Hypothalamus (tissue), 51 donors: ENCODE measurements at places on chromosomes 4 and X.

- DNase-seq, result no peak
These were observed 263.2 kb downstream of the PDHA2 start for GRCh38 chr4:96103086-96103485.

DNA sequence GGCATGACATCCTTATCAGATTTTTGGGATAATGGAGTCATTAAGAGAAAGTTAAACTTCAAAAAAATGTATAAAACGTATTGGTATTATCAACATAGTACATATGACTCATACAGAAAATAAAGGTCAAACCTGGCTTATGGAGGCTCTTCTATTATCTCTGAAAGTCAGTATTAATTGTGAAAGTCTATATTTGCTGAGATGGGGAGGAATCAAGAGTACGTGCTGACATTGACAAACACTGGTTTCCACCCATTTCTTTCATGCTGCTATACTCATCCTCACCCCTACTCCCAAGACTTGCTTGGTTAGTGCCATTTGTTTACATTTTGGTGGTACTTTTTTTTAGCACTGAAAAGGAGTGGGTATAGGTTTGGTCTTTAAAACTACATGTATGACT is 30.8 kb upstream of the PLA2G12A start:
- DNase-seq, result no peak

GRCh38 chrX:38803243-38803587 is 2.0 kb downstream of the MID1IP1 start:
- no peak for DNase-seq

GRCh38 chr4:41819621-41820020 is 71.1 kb upstream of the PHOX2B start:
- DNase-seq, result no peak

DNA sequence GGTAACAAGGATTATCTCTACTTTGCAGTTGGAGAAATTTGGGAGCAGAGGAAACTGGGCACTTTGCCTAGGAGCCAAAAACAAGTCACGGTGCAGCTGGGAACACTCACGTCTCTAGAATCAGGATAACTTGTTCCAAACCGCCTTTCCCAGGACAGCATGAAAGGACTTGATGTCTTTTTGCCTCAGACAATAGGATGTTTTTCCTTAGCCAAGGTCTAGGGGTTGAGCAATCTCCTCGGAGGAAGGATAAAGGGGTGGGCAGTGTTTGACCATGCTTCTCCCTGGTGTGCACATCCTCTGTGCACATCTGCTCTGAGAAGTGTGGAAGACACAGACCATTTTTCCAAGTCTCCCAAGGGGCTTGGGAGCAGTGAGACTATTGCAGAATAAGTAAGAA is 1.7 kb upstream of the SPARCL1 start:
- DNase-seq, result peak; percentile 24

- DNase-seq, result no peak
These were observed 8.5 kb upstream of the AKAP17A start for GRCh38 chrX:1582686-1583437.

DNA sequence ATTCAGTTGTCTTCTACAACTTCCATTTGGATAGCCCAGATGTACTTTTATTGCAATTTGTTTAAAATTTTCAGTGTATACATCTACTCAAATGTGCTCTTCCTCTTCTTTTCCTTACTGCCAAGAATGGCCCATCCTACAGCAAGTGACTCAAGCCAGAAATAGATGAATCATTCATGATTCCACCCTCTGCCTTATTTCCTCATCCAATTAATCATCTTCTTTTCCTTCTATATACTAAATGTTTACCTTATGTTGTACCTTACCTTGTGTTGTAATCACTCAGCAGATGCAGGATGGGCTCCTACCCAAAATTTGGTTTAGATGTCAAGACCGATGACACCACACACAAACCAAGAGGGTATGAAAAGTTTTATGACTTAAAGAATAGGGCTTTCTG is 437.8 kb downstream of the GRXCR1 start:
- DNase-seq, result no peak

GRCh38 chrX:68079961-68080360 is 353.3 kb downstream of the OPHN1 start:
- no peak for DNase-seq

DNA sequence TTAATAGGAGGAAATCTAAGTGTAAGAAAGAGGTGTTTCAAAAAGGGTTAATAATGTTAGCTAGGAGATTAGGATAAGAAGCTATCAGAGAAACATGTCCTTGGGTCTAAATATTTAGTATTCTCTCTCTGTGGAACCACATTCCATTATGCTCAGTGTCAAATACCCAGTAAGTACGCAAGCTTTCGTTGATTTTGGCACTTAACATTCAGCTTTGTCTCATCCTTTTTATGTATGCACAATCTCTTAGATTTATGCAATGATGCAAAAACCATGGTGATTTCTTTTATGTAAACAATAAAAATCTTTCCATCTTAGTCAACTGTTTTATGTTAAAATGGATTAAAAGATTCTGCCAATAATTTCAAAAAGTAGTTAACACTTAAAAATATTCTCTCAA is 129.2 kb downstream of the KLHL13 start:
- DNase-seq, result no peak

- no peak for DNase-seq
These were observed 82.3 kb downstream of the ARHGAP24 start for GRCh38 chr4:85557016-85557901.

DNA sequence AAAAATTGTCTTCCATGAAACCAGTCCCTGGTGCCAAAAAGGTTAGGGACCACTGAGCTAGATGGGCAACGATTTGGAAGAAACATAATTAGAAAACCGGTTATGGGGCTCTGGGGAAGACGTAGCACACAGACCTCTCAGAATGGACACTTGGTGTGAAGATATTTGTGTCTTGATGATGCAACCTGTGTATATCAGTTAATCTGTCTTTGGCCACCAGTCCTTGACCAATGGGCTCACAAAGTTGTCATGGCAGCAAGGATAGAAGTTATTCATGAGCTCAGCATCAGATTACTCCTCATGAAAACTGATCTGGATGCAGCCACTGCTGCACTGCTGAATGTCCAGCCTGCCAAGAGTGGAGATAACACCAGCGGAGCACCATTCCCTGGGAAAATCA is 13.6 kb downstream of the MTNR1A start:
- DNase-seq, result no peak

DNA sequence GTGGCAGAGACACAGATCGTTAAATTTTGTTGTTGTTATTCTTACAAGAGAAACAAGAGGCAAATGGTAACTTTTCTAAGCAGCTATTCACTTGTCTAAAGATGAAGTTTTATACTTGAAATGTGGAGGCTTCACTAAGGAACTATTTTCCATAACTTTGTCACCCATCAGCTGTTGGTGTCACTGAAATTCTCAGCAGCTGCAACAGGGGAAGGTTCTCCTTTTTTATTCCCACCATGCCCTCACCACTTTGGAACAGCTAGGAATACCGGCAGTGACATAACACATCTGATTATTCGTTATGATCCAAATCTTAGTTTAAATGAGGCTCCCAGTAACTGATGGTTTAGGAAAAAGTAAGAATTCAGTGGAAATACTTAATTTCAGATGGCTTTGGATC is 147.0 kb upstream of the LEF1 start:
- no peak for DNase-seq

DNA sequence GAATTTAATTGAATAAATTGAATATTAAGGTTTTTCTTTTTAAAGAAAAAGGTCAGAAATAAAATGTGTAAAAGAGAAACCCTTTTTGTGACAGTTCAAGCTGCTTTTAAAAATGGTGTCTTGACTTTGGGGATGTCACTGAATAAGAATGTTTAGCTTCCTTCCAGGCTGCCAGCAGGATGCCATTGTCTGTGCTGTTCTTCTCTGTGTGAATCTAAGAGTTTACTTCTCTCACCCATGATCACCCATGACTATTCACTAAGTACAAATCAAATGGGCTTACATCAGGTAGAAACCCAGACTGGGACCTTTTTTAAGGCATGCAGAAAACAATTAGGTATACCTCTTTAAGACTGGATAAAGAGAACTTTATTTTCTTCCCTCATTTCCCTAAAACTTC is 115.3 kb downstream of the DACH2 start:
- DNase-seq, result no peak

GRCh38 chr4:169050881-169051760 is 41.1 kb upstream of the CBR4 start:
- DNase-seq, result no peak

DNA sequence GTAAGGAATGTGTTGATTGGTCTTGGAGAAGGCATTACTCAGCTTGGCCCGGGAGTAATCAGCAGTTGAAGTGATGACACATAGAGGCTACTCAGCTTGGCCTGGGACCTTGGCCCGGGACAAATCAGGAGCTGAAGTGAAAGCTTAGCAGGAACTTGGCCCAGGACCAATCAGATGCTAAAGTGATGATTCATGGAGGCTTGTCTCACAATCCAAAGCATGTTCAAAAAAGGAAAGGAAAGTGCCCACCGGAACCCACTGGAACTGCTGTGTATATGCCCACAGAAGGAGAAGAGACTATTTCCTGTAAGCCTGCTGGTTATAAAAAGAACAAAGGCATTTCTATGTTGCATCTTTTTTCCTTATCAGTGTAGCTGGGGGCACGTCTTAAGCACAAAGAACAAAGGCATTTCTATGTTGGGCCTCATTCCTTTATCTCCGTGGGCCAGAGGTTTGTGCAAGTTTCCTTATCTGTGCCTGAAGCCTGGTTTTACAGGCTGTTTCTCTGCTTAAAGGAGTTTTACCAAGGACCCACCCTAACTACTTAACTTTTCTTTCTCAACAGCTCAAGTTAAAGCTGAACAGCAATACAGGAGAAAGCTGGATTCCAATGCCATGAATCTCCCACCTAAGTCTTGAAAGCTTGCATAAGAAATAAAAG is 1176.7 kb downstream of the NLGN4X start:
- DNase-seq, result no peak

DNA sequence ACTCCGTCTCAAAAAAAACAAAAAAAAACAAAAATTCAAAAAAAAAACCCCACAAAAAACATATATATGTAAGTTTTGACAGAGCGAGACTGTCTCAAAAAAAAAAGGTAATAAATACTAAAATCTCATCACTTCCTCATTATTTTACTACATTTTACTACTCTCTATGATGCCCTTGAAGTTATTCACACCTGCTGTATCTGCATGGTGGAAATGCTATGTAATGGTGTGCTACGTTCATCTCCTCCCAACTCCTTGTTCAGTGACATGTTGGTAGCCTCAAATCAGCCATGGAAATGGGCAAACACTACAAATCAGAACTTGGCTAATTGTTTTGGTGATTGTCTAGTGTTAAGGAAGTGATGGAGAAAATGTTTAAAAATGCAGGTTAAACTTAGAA is 11.8 kb downstream of the RPS4X start:
- no peak for DNase-seq

DNA sequence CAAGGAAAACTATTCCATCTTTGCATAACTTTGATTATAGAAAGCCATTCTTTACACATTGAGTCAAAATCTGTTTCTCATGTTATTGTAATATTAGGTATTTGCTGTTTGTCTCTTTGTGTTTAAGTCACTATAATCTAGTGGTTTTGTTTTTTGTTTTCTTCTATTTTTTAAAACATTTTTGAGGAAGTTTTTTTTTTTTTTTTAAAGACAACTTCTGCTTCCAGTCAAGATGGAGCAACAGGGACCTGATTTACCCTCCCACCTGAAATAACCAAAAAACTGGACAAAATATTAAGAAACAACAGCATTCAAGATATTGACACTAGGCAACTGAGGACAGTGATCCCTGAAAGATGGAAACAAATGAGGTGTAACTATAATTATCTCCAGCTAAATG is 18.4 kb upstream of the NSUN7 start:
- no peak for DNase-seq

DNA sequence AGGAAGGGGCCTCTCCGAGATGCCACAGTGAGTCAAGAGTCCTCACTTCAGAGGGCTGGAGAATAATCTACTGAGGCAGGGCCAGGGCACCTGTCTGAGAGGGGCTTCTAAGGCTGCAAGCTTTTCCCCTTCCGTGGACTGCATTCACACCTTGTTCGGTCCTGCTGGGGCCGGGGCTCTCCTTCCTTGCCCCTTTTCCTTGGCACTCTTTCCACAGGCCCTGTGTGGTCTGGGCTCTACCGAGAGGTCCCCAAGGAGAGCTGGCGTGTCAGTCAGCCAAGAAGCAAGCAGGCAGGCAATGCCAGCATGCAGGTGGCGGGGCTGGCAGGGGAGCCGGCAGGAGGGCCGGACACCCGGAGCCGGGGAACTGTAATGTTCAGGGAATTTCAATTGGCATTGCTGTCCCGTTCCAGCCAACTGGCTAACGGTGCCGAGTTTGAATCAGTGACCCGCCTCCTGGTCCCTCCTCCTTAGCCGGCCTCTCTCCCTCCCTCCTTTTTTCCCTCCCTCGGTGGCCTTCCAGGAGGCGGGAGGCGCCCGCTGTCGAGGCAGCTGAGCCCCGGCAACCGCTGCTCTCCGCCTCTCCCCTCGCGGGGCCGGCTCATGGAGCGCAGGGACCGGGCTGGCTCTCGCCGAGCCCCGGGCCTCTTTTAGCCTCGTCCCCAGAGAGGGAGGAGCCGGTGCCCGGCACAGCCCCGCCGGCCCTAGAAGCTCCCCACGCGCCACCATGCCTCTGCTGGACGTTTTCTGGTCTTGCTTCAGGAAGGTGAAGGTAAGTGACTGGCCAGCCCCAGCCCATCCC is at the start of gene STARD8:
TSS of gene STARD8 (plus strand) at position 511 of the 802 bp plus-strand sequence. CDS start at position 728, 217 bp downstream.
- no peak for DNase-seq

GRCh38 chr4:155495572-155496293 is 119.0 kb upstream of the MAP9 start:
- DNase-seq, result no peak

DNA sequence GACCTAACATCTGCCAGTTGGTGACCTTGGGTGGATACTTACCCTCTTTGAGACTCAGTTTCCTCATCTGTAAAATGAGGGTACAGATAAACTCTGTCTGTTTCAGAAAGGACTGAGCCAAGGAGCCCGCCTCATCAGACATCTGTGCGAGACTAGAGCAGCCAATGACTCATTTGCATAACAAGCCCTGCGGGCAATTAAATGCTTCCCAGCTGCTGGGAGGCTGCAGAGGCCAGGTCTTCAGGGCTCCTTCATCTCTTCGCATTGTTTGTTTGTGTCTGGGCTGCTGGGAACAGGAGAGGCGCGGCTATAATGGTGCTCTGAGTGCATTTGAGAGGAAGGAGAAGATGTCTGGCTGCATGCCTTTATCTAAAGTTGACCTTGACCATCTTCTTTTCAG is 85.0 kb downstream of the ADRA2C start:
- DNase-seq, result no peak

DNA sequence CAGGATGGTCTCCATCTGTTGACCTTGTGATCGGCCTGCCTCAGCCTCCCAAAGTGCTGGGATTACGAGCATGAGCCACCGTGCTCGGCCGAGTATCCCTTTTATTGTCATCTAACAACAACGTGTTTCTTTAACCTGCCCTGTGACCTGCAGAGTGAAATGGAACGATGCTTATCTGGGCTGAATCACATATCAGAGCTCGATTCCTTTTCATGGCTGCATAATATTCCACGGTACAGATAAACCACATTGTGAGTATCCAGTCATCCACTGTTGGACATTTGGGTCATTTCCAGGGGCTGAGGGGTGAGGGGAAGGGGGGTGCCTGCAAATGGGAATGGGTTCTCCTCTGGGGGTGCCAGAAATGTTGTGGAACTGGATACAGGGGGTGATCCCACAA is 260.0 kb downstream of the ASMT start:
- no peak for DNase-seq
